Amygdala (tissue), 56 donors: ENCODE measurements at places on chromosomes 12 and 14.

GRCh38 chr14:101113835-101114725 lies 210.6 kb upstream of the RTL1 start:
- no peak for DNase-seq

- no peak for DNase-seq
Measured at GRCh38 chr14:74444866-74445265, 18.9 kb upstream of the SYNDIG1L start.

GRCh38 chr12:64335886-64336466 lies 54.6 kb downstream of the C12orf56 start:
- no peak for DNase-seq

DNA sequence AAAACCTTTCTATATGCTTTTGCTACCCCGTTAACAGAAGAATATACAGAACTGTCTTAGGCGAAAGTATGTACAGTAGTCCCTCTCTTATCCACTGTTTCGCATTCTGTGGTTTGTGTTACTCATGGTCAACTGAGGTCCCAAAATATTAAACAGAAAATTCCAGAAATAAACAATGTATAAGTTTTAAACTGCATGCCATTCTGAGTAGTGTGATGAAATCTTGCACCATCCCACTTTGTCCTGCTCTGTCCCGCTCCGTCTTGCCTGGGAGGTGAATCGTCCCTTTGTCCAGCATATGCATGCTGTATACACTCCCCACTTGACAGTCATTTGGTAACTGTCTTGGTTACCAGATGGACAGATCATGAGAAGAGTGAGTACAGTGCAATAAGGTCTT lies 70.1 kb upstream of the STRN3 start:
- DNase-seq = no peak

- DNase-seq = peak; percentile 60
Measured at GRCh38 chr12:2834581-2835491, at the start of gene NRIP2. Gene NRIP2, minus strand, starts transcription at chr12:2835035. Its CDS starts 52 bp downstream, at chr12:2834983.

- DNase-seq = no peak
Measured at GRCh38 chr12:92008345-92008744, 137.3 kb downstream of the BTG1 start.

DNA sequence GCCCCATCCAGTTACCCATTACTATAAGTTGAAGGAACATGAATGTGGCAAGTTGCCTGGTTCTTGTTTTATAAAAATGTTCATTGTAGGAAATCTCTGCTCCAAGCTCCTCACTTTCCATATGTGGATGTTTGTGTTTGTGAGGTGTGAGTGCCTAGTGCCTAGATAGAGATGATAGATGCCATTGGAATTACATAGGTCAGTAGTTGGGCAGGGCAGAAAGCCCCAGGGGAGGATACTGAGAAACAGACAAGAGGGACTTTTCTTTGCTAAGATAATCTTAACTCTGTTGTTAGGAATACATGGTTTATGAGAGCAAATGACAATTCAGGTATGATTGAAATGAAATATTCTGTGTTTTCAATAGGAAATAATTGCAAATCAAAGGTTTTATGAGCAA lies 226.3 kb upstream of the GRIP1 start:
- DNase-seq = no peak

DNA sequence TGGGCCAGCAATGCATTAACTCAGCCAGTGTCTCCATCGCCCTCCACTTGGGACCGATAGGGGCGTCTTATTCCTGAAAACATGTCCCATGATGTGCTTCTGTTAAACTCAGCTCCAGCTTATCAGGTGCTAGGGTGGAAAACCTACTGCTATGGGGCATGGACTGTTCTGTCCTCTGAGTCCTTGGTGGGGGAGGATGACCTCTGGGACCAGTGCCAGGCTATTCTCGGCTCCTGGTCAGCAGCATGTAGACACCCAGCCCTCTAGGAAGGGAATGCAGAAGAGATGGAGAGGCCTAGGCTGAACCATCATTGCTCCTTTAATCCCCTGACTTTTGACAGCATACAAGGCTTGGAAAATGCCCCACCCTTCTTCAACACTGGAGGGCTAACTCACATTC lies 486.2 kb downstream of the MED13L start:
- DNase-seq = no peak

DNA sequence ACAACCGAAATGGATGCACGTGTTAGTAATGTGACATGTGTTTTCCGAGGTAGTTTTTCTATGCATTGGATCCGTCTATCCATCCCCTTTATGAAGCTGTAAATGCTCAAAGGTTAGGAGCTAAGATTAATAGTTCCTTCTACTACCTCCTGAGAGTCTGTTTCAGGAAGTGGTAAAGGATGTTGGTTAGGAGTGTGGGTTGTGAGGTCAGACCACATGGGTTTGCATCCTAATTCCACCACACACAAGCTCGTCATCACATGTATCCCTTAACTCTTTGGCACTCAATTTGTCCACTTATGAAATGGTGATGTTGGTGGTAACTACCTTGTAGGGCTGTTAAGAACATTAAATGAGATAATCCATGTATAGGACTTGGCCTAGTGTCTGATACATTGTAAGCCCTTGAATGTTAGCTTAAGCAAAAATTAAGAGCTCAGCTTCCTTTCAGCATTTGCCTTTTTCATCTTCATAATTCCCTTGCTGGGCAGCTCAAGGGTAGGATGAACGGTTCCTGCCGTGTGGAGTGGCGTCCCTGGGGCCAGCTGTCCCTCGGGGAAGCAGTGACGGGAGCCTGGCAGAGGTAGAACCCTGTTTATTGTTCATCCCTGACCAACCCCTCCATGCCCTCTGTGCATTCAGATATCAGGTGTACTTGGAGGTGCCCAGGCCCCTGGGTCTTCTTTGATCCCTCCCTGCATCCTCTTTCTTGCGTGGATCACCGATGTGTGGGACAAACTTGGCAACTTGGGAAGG lies 52.3 kb downstream of the TSPAN9 start:
- DNase-seq = no peak

DNA sequence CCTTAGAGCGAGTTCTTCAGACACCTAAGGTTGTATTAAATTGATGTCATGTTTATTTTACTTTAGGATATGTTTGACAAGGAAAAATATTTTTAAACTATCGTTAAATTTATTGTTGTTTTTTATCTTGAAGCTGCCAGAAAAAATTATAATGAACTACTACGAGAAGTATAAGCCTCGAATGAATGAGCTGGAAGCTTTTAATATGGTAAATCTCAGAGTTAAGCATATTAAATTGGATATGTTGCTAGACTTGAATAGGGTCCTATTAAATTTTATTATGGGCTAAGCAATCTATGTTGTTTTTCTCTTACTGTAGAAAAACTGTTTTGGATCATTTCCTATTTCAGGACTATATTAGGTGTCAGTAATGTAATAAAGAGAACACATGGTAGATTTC lies 118.2 kb downstream of the METTL25 start:
- no peak for DNase-seq

GRCh38 chr12:81572411-81572810 lies 186.7 kb downstream of the PPFIA2 start:
- no peak for DNase-seq

DNA sequence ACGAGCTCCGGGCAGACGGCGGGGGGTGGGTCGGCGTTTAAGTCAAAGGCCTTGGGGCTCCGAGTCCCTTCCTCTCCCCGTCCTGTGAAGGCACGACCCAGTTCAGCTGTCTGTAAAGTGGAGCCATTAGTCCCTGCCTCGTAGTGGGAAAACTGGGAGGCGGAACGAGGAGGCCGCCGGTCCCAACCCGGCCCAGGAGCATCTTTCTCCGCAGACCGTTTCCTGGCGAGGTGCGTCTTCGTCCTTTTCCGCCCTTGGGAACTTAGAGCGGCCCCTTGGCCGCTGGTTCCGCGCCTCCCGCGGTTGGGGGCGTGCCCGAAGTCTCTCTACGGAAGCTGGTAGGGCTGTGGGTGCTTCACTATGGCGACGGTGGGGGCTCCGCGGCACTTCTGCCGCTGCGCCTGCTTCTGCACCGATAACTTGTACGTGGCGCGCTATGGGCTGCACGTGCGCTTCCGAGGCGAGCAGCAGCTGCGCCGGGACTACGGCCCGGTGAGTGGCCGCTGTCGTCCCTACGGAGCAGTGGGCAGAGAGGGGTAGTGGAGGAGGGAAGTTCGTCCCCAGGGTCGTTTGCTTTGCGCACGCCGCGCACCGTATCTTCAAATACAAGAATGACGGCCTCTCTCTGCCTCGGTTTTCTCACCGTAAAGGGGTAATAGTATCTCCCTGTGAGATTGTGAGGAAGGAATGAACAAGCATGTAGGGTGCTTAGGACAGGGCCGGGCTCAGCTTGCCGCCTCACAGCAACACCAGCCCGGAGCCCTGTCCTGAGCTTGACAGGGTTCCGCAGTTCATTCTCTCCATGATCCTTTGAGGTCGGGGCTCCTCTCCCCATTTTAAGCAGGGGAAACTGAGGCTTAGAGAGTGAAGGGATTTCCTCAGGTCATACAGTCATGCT lies at the start of gene OGFOD2:
OGFOD2 (plus strand) TSS at position 353 of the 898 bp plus-strand sequence; CDS start at position 361, 8 bp downstream.
- DNase-seq = peak; percentile 88

- DNase-seq = no peak
Measured at GRCh38 chr12:113665457-113665856, 193.8 kb upstream of the LHX5 start.

DNA sequence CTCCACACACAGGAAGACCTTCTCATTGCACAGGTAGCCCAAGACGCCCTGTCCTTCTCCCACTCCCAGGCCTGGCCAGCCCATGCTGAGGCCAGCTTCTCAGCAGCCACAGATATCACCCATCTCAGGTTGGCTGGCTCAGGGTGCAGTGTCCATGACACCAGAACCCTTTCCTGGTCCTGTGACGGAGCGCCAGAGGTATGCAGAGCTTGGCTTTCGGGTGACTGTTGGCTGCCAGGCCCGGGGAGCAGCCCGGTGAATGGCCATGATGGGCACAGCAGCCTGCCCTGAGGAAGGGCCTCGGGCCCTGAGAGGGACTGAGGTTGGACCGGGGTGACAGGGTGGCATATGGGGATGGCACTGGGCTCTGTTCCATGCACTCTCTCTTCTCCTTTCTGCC lies 173.4 kb downstream of the TSPAN9 start:
- no peak for DNase-seq

GRCh38 chr12:73514672-73515071 lies 1023.0 kb upstream of the ATXN7L3B start:
- no peak for DNase-seq

GRCh38 chr12:53193040-53193439 lies 12.3 kb upstream of the CSAD start:
- DNase-seq = no peak

- DNase-seq = no peak
Measured at GRCh38 chr14:104863923-104864266, 1.2 kb upstream of the CEP170B start.

- DNase-seq = no peak
Measured at GRCh38 chr12:132329720-132330548, 545 bp upstream of the GALNT9 start.

GRCh38 chr14:71415404-71415690 lies 508.1 kb downstream of the PCNX1 start:
- DNase-seq = no peak

GRCh38 chr12:96549341-96549740 lies 60.0 kb downstream of the CFAP54 start:
- DNase-seq = no peak

- no peak for DNase-seq
Measured at GRCh38 chr12:109289551-109289950, 19.5 kb downstream of the FOXN4 start.

DNA sequence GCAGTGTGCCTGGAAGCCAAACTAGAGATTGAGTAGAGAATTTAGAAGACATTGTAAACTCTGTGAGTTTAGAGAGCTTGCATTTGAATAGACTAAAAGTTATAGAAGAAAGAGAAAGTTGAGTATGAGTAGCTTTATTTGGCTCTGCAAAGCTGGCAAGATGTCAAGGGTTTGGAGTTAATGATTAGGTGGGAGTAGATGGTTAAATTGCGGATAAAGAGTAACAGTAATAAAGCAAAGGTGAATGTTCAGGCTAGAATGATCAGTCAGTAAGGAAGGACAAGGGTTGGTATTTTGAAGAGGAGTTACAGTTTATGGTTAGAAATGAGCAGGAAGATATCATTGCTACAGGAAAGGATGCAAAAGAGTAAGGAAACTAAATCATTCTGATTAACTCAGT lies 5.2 kb downstream of the PPM1A start:
- DNase-seq = no peak

GRCh38 chr14:94904636-94905035 lies 134.7 kb upstream of the GSC start:
- DNase-seq = no peak

DNA sequence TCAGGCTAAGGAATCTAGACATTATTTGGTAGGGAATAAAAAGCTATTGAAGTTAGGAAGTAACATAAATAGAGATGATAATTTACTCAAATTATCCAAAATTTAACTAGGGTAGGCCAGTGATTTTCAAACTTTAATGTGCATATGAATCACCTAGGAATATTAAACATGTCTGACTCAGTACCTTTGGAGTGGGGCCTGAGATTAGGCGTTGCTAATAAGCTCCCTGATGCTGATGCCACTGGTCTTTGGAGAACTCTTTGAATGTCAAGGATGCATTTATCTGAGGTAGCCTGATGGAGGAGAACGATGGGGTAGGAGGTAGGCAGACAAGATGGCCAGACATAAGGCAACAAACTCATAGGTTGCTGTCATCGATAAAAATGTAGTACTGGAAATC lies 33.2 kb downstream of the EFCAB11 start:
- no peak for DNase-seq

GRCh38 chr14:35285168-35286002 lies 6.8 kb upstream of the PSMA6 start:
- no peak for DNase-seq

DNA sequence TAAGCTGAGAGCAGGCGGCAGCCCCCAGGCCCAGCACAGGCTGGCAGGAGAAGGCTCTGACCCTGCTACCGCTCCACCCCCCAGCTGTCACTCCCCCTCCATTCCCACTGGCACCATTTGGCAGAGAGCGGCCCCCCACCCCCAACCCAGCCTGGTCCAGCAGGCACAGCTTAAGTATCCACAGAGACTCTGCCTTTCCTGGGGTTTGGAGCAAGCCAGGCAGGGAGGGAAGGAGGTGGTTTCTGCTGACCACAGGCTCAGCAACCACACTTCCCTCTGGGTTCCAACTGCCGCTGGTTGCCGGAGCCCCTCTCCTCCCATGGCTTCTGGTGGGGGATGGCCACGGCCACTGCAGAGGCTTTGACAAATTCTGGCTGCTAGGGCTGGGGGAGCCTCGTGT lies 30.5 kb upstream of the CCND2 start:
- no peak for DNase-seq

GRCh38 chr12:93979189-93979588 lies 169.2 kb upstream of the PLXNC1 start:
- no peak for DNase-seq

GRCh38 chr14:59271734-59272133 lies 83.3 kb downstream of the DAAM1 start:
- DNase-seq = no peak

GRCh38 chr14:59343585-59343984 lies 121.6 kb downstream of the GPR135 start:
- no peak for DNase-seq

GRCh38 chr12:82862069-82862841 lies 175.5 kb downstream of the TMTC2 start:
- no peak for DNase-seq

GRCh38 chr12:105341010-105341409 lies 10.5 kb downstream of the C12orf75 start:
- DNase-seq = no peak

- no peak for DNase-seq
Measured at GRCh38 chr12:44777044-44777443, 99.1 kb downstream of the NELL2 start.

GRCh38 chr12:20421421-20421820 lies 53.1 kb downstream of the PDE3A start:
- DNase-seq = no peak

- no peak for DNase-seq
Measured at GRCh38 chr12:18461758-18462157, 200.4 kb downstream of the PIK3C2G start.

- no peak for DNase-seq
Measured at GRCh38 chr12:107657133-107657532, 28.5 kb upstream of the PWP1 start.

- no peak for DNase-seq
Measured at GRCh38 chr12:108379823-108380222, 40.7 kb upstream of the CMKLR1 start.
